ENCODE measurements at places on chromosomes 2 and 18.

- DNase-seq = no peak
These were observed 63.3 kb upstream of the STK17B start for GRCh38 chr2:196234672-196235071.

DNA sequence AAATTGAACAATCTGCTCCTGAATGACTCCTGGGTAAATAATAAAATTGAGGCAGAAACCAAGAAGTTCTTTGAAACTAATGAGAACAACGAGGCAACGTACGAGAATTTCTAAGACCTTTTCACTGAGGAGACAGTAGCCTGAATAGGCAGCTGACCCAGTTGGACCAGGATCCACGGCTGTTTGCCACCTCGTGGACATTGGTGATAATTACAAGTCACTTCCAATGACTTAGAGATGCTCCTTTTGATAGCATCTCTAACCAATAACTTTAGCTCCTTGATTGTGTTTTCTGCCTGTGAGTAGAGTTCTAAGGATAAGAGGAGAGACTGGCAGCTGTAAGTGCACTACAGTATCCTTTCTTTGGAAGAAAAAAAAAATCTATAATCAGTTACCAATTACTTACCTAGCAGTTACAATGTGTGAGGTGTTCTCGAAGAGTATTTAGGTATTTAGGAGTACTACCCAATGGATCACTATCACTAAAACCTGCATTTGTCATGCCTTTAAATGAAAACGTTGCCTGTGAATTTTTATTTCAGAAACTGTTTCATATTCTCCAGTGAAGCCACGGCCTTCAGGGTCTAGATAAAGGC is 31.3 kb upstream of the CNTNAP5 start:
- DNase-seq = no peak

DNA sequence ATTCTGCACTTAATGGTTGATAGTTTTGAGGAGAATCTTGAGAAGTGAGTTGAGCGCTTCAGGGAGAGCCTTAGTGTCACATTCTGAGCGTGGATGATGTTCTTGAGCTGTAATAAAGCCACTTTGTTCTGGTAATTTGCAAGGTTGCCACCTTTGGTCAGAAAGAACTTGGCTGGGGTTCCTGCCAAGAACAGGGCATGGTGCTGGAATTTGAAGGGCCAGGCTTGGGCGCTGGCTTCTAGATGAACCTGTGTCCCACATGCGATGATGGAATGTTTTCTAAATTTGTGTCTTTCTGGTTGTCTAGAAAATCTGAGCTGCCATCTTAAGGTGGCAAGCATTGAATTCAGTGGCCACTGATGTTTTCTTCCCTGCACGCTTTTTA is 124.1 kb upstream of the EML6 start:
- DNase-seq = no peak

DNA sequence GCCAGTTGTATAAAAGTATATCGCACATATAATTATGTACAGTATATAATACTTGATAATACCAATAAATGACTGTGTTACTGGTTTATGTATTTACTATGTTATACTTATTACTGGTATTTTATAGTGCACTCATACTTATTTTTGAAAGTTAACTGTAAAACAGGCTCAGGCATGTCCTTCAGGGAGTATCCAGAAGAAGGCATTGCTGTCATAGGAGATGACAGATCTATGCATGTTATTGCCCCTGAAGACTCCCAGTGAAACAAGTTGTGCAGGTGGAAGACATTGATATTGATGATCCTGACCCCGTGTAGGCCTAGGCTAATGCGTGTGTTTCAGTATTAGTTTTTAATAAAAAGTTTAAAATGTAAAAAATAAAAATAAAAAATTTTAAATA is 20.3 kb upstream of the ASXL3 start:
- no peak for DNase-seq

DNA sequence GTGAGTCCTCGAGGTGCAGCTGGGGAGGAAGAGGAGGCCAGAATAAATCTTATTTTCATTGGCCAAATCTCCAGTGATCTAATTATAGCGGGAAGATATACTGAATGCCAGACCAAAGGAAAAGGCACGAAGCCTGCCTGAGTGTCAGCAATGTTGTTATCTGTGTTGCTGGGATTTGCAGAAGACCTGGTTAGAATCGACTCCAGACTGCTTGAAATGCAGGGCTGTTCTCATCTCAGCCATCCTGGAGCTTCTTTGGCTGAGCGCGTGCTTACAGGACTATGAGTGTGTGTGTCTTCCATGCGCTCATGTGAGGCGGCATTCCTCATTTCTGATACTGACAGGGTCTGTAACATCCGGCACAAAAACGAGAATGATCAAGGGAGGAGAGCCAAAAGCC is 81.2 kb downstream of the TSN start:
- no peak for DNase-seq

- DNase-seq = no peak
These were observed 162.6 kb downstream of the QPCT start for GRCh38 chr2:37507051-37507410.

DNA sequence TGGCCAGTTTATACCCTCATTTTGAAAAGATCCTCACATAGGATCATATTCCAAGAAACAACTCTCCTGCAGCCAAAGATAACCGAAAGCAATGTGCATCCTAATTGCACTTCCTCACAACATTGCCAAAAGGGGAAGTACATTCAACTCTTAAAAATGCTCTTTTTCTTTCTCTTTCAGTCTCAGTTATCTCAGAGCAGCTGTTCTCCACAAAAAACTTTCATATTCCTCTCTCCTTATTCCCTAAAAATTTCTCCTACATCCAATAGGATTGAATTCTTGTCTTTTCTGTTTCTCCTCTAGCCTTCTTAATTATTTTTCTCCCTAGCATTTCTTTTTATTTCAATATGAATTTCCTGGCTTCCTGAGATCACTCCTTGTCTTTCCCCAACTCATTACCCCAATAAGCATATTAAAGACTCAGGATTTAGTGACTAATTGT is 7.4 kb upstream of the VRK2 start:
- DNase-seq = no peak

- no peak for DNase-seq
These were observed 150.3 kb upstream of the ST6GAL2 start for GRCh38 chr2:107036293-107036692.

GRCh38 chr18:40356168-40356567 is 1598.9 kb upstream of the PIK3C3 start:
- no peak for DNase-seq

DNA sequence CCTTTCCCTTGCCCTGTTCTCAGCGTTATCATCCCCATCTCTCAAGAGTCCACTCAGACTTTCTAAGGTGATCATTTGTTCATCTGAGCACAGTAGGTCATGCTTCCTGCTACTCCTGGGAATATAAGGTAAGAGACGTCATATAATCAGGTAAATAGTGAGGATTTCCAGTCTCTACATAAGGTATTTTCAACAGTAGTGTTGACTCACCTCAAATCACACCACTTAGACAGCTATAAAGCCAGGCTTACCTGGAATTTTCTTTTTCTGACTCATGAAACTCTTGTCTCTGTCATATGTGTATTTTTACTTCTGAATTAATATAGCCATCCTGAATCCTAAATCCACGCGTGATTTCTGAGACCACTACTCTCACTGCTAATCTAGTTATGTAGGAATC is 443.2 kb downstream of the ARHGAP15 start:
- DNase-seq = no peak

DNA sequence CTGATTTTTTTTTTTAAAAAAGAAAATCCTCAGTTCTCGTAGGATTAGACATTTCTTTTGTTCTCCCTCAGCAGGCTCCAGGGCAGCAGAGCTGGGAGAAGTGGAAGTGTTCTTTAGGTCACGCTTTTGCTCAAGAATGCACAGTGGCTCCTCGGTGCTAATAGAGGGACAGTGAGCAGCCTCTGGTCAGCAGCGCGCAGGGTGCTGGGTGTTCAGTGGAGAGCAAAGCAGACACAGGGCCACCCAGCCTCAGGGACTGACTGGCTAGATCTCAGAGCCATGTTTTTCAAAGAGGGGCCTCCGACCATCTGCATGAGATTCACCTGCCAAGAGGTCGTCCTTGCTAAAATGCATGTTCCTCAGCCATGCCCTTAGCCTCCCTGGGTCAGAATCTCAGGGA is 218.8 kb downstream of the HAUS1 start:
- no peak for DNase-seq

- DNase-seq = no peak
These were observed 27.2 kb downstream of the TWIST2 start for GRCh38 chr2:238875101-238875470.

DNA sequence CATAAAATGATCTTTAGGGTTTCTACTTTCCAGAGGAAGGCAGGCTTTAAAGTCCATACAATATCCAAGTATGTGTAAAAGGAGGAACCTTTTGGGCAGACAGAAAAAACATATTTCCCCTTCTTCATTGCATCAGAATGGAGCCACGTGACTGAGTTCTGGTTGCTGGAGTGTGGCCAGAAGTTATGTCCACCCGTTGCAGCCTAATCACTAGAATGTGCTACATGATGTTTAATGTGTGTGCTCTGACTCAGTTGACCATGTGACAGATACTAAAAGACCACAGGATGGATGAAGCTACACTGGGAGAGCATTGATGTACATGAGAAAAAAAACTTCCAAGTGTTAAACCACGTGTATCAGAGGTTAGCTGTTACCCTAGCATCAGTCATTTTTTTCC is 460.9 kb downstream of the RIT2 start:
- no peak for DNase-seq

- DNase-seq = peak; percentile 73
These were observed 56.0 kb downstream of the TEX44 start for GRCh38 chr2:231648579-231649174.

DNA sequence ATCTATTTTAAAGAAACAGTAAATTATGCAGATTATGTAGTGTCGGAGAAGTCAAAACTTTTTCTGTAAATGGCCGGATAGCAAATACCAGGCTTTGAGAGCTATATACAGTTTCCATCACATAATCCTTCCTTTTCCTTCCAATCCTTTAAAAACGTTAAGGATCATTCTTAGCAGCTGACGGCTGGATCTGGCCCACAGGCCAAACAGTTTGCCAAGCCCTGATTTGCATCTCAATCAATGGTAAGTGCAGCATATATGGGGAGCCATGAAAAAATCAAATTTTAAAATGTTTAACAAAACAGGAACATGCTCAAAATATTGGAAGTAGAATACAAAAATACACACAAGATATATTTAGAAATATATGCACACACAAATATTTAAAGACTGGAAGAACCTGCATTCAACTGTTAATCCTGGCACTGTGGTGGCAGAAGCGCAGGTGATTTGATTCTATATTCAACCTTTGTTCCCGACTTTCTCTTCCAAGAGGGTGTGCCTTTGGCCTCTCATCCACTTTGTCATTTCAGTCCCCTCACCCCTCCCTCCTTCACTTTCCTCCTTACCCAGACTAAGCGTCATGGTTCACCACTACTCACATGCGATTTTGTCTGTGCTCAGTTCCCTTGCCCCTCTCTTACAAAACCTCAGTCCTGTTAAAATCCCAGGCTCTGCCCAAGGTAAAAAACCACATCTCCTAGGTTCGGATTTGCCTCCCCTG is 27.3 kb downstream of the NDUFA10 start:
- DNase-seq = no peak
